Activated CD8-positive, alpha-beta memory T cell treated with anti-CD3 and anti-CD28 coated beads for 24 hours (primary cell): ENCODE measurements at places on chromosomes 1 and 21.

DNA sequence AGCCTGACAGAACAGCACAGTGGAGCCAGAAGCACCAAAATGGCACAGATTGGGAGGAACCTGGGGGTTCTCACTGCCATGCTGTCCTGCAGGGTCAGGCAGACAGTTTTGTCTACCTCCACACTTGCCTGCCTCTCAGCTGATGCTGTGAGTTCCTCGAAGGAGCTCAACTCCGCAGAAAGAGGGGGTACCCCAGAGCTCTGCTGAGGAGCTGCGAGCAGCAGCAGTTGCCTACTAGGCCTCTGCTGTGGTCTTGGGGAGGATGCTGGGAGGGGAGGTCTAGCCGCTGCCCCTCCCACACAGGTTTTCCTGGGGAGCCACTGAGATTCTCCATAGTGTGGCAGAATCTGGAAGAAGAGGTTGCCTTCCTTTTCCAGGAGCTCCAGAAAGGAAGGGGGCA, 192.5 kb downstream of the FOXD2 start:
- DNase-seq, result no peak

- DNase-seq, result no peak
Measured at GRCh38 chr1:38724160-38725131, 135.1 kb downstream of the RRAGC start.

GRCh38 chr1:31380181-31380580, 7.3 kb upstream of the FABP3 start:
- no peak for DNase-seq

DNA sequence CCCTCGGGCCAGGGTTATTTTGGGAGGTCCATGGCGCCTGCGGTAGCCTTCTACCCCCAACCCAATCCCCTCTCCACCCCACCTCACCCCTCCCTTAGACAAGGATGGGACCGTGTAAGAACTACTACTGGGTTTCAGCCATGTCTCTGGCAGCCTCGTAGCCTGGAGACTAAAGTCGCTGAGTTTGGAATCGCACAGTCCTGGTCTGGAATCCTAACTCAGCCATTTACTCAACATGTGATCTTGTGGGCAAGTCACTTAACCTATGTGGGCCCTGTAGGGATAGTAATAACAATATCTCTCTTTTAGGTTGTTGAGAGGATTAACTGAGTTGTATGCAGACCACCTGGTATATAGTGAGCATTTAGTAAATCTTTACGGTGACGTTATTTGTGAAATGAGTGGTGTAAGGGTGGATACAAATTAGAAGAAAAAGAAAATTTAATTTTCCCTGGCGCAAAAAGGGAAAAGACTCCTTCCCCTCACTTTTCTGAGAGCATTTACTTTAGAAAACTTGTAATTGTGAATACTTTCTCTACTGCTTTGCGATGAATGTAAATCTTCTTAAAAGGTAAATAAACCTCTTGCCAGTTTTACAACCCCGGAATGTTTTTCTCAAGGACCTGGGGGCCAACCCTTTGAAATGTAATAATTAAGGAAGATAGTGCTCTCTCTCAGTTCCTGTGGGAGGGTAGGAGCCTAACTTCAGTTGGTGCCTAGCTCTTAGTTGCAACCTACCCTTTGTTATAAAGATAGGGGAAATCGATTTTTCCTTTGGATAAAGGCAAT, 615 bp upstream of the MRPS15 start:
- DNase-seq, result no peak

GRCh38 chr1:157993147-157993917, at the start of gene KIRREL1:
TSS of gene KIRREL1 (plus strand) at chr1:157993645. CDS start at chr1:157993677, 32 bp downstream.
- DNase-seq, result peak; percentile 59

DNA sequence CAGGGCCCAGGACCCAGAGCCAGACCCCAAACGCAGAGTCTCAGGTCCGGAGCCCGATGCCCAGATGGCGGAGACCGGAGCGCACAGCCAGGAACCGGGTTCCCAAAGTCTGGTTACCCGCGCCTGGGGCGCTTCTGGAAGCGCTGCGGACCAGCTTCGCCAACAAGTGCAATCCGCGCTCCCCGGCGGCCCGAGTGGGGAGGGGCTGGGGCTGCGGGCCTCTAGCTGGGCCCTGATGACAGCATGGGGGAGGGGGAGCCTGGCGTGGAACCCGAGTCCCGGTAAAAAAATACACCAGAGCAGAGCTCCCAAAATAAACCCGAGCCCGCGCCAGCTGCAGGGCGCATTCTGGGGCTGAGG, 494 bp downstream of the NT5C1A start:
- no peak for DNase-seq

- DNase-seq, result no peak
Measured at GRCh38 chr21:36692835-36693488, 6.0 kb upstream of the SIM2 start.

- DNase-seq, result no peak
Measured at GRCh38 chr1:224510880-224511645, 76.5 kb upstream of the WDR26 start.

GRCh38 chr21:46423546-46424038, 35.1 kb upstream of the DIP2A start:
- DNase-seq, result no peak

DNA sequence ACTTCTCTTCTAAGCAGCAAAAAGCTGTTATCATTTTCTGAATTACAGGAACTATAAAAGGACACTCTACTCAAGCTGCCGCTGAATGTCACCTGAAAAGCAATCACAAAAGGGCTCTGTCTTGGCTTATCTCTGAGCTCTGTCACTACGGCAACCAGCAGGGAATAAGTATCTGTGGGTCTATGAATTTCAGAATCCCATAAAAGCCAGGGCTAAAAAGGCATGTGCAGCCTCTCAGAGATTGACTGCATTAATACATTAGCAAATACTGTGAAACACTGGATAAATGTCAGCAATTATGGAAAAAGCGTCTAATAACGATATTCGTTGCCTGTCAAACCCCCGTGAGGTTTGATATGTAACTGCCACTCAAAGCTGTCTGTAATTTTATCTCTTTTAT, 210.2 kb upstream of the DMRTA2 start:
- DNase-seq, result no peak

DNA sequence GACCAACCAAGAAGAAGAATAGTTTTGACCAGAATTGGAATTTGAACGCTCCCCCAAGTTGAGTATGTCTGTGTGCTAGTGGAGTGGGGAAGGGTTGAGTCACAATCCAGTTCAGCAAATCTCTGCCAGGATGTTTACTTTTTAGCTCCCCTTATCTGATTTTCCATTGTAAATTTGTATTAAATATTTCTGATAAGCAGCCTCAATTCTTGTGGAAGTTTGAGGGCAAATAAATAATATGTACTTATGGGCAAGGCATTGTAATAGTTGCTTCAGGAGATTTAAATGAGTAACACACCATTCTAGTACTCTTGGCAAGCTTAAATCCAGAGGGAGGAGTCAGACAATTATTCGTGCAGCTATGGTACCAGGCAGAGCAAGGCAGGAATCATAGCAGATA, 14.4 kb downstream of the CXADR start:
- no peak for DNase-seq

- no peak for DNase-seq
Measured at GRCh38 chr21:43957611-43958362, 54.3 kb upstream of the TRAPPC10 start.

GRCh38 chr1:232443372-232443771, 186.6 kb downstream of the SIPA1L2 start:
- no peak for DNase-seq

GRCh38 chr1:117366177-117367045, 838 bp upstream of the MAN1A2 start:
- peak; percentile 94 for DNase-seq

- DNase-seq, result no peak
Measured at GRCh38 chr1:193176113-193176512, 10.3 kb downstream of the B3GALT2 start.

DNA sequence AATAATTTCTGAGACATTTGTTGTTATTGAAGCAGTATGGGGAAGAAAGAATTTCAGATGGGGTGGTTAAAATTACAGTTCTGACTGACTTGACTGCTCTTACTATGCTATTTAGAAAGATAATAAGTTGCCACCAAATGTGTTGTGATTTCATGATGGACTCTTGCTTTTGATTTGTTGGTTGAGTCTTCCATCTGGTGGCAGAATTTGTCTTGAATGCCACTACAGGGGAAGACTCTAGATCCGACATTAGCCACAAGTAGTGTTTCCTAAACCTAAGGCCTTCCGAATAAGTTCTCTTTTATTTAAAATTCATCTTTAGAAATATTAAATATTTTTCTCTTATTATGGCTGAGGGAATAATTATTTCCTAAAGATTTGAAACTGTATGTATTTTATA, 190.9 kb upstream of the ADGRL4 start:
- DNase-seq, result no peak

DNA sequence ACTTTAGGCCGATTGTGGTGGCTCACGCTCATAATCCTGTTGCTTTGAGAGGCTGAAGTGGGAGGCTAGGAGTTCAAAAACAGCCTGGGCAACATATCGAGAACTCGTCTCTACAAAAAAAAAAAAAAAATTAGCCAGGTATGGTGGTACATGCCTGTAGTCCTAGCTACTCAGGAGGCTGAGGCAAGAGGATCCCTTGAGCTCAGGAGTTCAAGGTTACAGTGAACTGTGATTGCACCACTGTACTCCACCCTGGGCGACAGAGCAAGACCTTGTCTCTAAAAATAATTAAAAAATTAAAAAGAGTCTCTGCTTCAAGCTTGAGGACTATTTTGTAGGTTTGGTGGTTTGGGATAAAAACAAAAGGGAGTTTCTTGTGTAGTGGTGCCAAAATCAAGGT, 21.2 kb downstream of the KDM1A start:
- no peak for DNase-seq

DNA sequence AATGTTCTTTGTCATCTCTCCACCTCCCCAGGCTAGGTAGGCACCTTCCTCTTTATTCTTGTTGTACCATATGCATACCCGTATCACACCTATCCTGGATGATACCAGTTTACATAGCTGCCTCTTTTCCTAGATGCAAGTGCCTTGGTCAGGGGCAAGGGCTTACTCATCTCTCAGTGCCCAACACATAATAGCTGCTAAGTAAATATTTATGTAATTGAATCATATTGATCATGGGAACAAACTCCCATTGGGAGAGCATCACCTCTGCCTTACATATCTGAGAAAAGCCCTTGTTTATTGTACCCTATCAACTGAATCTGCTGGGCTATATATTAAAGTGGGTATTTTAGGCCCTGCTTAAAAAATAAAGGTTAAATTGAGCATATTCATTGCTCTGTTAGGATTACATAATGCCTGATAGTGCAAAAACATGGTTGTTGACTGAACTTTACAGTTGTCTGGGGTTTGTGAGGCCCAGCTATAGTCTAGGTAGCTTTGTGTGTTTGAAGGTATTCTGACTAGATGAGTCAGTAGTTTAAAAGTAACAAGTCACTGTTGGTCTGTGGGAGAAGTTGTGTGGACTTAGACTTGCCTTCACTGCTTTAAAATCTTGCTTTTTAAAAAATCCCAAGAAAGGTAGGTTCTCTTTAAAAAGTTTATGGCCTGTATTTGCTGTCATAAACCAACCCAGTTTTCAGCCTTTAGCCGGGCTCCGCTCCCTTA, 82.6 kb downstream of the OLFML2B start:
- DNase-seq, result no peak

- no peak for DNase-seq
Measured at GRCh38 chr1:184577319-184577718, 177.3 kb downstream of the EDEM3 start.

DNA sequence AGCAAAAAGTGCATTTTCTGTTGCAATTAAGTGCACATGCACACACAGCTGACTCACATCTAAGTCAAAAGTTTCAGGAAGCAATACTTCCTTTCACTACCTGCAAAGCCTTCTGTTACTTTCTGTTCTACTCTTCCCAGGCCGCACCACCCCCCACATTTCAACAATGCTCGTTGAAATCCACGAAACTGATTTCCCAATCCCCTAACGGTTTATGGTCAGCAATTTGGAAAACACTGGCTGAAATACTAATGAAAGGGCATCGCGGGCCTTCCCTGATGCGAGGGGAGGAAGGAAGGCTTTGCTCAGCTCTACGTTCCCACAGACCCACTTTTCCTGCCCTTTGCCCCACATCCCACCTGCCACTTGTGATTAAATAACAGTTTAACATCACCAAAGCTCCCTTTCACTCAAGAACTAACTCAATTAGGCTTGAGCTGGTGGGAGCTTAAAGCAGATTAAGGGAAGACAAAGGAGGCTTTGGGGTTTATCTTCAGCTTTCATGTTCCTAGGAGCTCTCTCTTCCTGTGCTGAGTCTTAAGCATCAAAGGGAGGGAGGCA, 243.2 kb upstream of the RAB4A start:
- no peak for DNase-seq

- DNase-seq, result no peak
Measured at GRCh38 chr1:6584126-6585080, 4.6 kb downstream of the ZBTB48 start.

DNA sequence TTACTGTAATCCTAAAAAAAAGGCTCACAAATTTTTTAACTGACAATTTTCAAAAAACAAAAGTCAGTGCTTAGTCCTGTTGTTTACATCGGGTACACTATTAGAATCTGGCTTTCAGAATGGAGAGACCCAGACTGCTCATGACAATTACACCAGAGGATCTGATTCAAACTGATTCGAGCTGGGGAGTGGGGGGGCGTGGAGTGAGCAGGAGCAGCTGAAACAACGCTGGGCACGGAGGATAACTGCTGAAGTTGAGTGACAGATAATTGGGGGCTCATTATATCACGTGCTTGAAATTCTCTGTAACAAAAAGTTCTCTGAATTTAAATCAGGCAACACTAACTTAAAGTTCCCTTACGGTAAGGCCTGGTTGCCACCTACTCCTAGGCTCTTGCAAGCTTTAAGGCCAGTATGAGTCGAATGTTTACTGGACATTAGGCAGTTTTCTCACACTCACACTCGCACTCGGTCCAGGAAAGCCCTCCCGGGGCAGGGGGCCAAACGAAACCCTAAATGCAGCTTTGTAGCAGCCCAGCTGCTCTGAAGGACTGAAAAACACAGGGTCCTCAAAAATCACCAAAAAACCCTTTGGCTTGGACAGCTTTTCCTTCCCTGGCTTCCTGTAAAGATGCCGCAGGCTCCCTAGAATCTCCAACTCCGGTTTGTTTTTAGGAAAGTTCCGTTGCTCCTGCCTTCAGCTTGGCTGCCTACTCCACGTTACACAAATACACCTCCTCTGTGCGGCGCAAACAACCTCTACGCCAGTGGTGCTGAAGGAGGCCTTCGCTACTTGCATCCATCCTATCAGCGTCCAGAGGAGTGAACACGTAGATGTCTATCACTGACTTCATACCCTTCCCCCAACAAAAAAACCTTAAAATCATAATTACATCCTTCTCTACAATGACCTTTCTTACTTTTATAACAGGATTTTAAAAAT, 42.9 kb downstream of the CAPZB start:
- no peak for DNase-seq

DNA sequence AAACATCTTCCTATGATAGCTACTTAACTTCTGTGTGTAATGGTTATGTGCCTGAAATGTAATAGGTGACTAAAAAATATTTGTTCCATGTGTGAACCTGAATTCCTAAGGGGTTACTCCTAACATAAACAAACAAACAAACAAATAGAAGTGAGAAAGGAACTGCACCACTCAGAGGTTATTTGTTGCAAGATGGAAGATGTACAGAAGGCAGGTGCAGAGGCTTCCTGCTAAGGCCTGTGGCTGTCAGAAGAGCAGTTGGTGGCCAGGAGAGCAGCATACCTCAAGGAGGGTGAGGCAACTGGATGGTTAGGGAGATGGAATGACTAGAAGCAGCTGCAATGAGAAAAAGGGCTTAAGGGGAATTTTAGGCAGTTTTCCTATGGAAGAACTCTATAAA, 940.6 kb downstream of the TTLL7 start:
- DNase-seq, result no peak
